ENCODE measurements at places on chromosomes 12 and 14. TPM values are rescaled to one million over a fixed set of nuclear protein-coding genes. Genes with fewer than 3 reads are reported as not detected.
A peak's percentile ranks its signal among the peaks of the same experiment; 100 is the strongest.

REC8 gene
- total RNA-seq = 3.4 TPM

PLEKHA5 gene
- total RNA-seq = 18.3 TPM

CLEC4D gene
- total RNA-seq = not detected

BEGAIN gene
- total RNA-seq = not detected

FOXN3 gene
- 32.4 TPM for total RNA-seq

VPS33A gene
- 58.0 TPM for total RNA-seq

HOXC6 gene
- not detected for total RNA-seq

GRCh38 chr12:29270446-29270845, 110.5 kb downstream of the ERGIC2 start:
- DNase-seq = no peak

GRCh38 chr14:26738571-26738970, 140.7 kb upstream of the NOVA1 start:
- DNase-seq = no peak

DNA sequence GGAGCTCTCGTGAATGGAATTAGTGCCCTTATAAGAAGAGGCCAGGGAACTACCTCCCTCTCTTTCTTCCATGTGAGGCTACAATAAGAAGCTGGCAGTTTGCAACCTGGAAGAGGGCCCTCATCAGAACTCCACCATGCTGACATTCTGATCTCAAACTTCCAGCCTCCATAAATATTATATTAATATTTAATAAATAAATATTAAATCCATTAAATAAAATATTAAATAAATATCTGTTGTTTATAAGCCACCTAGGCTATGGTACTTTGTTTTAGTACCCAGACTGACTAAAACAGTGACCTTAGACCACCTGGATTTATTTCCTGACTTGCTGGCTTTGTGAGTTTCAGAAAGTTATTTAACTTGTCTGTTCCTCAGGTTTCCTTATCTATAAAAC, 49.9 kb downstream of the ZNF641 start:
- DNase-seq = no peak

- DNase-seq = no peak
Measured at GRCh38 chr14:46840944-46841720, 189.6 kb upstream of the RPL10L start.

DNA sequence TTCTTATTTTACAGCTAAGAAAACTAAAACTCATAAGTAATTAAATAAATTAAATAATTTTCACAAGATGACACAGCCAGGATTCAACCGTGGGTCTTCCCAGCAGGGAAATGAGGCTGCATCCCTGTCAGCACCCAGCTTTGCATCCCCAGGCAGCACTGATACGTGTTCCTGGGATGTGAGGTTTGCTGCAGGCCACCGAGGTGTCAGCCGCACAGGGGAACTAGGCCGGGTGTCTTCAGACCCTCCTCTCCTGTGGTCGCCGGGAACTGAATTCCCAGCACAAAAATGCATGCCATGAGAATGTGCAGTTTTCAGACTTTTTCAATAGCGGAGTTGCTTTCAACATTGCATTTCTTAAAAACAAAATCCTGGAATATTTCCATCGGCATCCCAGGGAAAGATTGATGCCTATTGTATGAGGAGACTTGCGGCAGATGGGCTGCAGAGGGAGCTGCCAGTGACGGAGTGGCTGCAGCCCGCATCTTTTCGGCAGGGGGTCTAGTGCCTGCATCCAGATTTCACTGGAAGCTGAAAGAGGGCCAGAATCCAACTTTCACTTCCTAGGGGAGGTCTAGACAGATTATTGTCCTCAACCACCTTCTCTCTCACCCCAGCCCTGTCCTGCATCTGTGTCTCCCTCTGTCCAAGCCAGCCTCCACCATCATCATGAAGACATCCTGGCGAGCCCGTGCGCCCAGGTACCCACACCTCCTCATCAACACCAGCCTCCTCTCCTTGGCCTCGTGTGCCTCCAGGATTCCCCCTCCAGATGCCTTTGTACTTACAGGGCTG, 12.6 kb downstream of the LRTM2 start:
- DNase-seq = no peak

GRCh38 chr12:48826209-48826855, 8.0 kb downstream of the CACNB3 start:
- no peak for DNase-seq

- no peak for DNase-seq
Measured at GRCh38 chr14:99231161-99231849, 40.7 kb downstream of the BCL11B start.

GRCh38 chr12:51028126-51028812, 2.1 kb upstream of the SLC11A2 start:
- peak; percentile 70 for DNase-seq

GRCh38 chr14:33335366-33335765, 396.7 kb downstream of the NPAS3 start:
- DNase-seq = no peak

GRCh38 chr14:103858063-103858781, 10.8 kb upstream of the PPP1R13B start:
- no peak for DNase-seq

All from HepG2 (cell line).